ENCODE measurements at places on chromosomes 12 and 14.

DNA sequence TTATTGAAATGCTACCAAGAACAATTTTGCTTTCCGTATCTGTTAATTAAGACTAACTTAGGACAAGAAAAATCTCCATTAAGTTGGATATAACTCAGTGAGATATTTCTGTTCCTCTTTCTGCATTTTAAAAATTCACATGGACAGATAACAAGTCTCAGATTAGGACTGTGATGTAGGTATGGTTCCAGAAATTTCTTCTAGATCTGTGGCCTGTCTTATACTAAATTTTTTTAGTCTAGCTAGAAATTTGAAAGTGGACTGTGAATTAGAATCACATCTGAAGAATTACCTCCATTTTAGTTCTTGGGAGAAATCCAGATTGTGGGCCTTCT is 41.6 kb downstream of the USP15 start:
- no peak for DNase-seq

- no peak for DNase-seq
Observed at GRCh38 chr14:92143309-92143708, 21.5 kb downstream of the CPSF2 start.

DNA sequence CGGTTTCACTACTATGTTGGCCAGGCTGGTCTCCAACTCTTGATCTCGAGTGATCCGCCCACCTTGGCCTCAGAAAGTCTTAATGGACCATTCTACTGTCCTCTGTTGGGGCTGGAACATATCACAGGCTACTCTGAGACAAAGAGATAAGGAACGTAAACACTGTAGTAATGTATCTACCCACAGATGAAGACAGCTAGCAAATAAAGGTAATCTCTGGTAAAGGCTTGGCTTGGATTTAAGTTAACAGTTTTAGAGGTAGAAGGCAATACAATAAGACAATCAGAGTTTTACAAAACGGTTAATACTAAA is 44.6 kb upstream of the ISM2 start:
- no peak for DNase-seq

- DNase-seq: no peak
Observed at GRCh38 chr12:131093971-131094830, 140.5 kb downstream of the ADGRD1 start.

GRCh38 chr14:96461950-96462798 is 40.0 kb upstream of the PAPOLA start:
- no peak for DNase-seq

- no peak for DNase-seq
Observed at GRCh38 chr14:80946797-80947196, 5.3 kb upstream of the CEP128 start.

- DNase-seq: no peak
Observed at GRCh38 chr14:50920482-50921230, 23.6 kb downstream of the PYGL start.

GRCh38 chr14:53306267-53306721 is 153.2 kb upstream of the DDHD1 start:
- DNase-seq: peak; percentile 18

DNA sequence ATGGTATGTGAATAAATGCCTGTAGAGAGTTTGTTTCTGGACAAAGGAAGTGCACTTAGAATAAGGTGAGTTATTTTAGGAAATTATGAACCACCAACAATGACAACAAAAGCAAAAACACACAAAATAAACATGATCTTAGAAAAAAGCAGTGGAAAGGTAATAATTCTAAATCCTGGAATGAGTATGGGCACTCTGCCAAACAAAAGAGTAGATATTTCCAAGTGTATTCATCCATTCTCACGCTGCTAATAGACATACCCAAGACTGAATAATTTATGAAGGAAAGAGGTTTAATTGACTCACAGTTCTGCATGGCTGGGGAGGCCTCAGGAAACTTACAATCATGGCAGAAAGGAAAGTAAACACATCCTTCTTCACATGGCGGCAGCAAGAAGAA is 269.3 kb upstream of the NPAS3 start:
- no peak for DNase-seq

- no peak for DNase-seq
Observed at GRCh38 chr12:75578546-75578945, 67.1 kb upstream of the KRR1 start.

- DNase-seq: no peak
Observed at GRCh38 chr12:2651068-2651965, 143.5 kb upstream of the FKBP4 start.

GRCh38 chr12:53965281-53966084 is 7.4 kb upstream of the HOXC11 start:
- DNase-seq: no peak

DNA sequence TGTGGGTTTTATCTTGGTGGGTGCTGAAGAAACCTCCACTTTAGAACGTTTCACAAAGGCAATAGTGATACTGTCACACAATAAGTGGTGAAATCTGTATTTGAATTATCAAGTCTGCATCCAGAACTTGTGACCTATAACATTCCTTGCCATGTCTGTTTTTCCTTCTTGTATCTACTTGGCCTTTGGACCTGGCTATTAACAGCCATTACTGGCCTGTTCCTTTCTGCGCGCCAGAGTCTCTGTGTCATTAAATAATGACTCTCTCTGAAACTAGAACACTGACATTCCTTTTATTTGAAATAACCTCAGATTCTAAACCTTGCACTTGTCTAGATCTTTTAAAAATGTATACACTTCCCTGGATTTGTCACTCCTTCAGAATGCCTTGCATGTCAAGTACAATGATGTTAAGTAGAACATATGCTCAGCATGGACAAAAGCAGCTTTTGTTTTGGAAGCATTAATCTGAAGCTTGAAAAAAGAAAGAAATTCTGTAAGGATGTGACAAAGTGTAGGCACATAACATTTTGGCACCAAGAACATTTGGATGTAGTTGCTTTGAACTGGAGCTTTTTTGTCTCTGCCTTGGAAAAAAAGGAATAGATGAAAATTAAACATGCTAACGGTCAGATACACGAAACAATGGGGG is 95.5 kb upstream of the RPL10L start:
- no peak for DNase-seq

DNA sequence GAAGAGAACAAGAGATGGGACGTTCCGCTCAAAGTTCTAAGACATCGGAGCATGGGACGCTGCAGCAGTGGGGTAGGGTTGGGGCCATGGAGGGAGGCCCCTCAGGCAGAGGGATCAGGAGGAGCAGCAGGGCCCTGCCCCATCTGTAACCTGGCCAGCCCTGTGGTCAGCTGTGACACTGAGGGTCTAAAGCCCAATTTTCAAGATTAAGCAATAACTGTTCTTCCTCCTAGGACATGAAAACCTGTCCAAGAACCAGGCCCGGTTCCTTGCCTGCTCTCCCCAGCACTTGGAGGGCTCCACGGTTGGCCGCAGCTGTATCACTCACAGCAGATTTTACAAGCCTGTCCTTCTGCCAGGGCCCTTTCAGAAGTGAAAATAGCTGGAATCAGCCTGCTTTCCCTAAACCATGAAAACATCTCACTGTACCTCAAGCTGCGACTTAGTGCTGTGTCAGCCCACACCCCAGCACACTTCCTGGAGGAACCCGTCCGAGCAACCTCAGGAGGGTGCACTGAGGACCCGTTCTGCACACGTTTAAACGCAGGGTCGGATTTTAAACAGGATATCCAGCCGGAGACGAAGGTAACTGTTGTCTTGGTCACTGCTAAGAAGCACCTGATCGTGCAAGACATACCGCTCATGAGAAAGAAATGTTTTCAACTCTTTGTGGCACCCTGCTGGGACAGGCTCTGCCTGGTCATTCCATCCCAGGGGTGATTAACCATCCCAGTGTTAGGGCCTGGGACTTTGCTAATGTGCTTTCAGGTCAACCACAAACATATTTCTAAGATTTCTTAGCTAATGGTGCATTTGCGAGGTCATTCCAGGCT is 201.9 kb upstream of the DIO3 start:
- DNase-seq: peak; percentile 3

DNA sequence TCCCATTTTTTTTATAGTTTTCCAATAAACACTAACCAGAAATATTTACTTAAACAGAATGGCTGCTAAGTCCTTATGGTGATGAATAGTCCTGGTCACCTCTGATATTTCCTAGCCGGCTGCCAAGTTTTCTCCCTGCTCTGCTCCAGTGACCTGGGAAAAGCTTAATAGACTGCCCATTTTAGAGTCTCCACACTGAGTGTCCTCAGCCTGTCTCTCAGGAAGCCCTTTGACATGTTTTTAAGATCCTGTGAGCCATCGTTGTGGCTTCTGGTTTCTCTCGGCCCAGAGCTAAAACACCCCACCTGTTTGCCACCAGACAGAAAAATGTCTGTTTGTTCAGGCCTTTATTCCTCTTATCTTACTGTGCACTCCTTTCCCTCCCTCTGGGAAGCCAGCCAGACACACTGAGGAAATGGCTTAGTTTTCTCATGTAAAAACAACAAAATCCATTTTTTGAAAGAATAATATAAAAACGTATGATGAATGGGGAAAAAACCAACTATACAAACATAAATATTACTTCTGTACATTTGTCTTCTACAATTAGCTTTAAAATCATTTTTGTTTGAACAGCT is 25.4 kb upstream of the ALDH2 start:
- DNase-seq: no peak

DNA sequence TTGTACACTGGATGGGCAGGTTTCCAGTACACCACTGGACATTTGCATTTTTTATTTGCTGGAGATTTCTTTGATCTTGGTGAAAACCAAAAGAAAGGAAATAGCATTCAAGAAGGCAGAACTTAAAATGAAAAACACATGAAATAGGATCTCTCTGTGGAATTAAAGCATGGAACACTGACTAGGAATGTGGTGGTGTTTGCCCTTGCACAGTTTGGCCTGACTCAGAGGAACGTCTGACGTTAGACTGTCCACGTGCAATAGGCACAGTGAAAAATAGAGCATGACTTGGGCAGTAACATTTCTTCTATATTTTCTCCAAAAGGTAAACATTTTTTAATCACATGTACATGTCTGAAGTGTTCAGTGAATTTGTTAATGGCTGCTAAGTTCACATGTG is 474.1 kb upstream of the PRICKLE1 start:
- no peak for DNase-seq

DNA sequence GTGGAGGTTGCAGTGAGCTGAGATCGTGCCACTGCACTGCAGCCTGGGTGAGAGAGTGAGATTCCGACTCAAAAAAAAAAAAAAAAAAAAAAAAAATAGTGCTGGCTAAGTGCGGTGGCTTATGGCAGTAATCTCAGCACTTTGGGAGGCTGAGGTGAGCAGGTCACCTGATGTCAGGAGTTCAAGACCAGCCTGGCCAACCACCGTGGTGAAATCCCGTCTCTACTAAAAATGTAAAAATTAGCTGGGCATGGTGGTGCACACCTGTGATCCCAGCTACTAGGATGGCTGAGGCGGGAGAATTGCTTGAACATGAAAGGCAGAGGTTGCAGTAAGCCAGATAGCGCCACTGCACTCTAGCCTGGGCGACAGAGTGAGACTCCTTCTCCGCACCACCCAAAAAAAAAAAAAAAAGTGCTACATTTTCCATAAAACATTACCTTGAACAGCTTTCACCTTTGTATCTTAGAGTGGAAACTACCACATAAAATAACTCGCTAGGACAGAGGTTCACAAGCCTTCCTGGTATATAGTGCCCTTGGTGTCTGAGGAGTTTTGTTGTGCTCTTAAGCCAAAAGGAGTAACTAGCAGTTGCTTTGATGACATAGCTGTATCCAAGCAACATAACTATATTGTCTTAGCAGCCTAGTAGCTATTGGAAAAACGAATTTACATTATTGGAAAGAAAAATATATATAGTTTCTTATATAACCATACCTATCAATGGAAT is 11.1 kb downstream of the PTGES3 start:
- no peak for DNase-seq

- DNase-seq: no peak
Observed at GRCh38 chr12:120720234-120720986, 5.2 kb upstream of the ACADS start.

DNA sequence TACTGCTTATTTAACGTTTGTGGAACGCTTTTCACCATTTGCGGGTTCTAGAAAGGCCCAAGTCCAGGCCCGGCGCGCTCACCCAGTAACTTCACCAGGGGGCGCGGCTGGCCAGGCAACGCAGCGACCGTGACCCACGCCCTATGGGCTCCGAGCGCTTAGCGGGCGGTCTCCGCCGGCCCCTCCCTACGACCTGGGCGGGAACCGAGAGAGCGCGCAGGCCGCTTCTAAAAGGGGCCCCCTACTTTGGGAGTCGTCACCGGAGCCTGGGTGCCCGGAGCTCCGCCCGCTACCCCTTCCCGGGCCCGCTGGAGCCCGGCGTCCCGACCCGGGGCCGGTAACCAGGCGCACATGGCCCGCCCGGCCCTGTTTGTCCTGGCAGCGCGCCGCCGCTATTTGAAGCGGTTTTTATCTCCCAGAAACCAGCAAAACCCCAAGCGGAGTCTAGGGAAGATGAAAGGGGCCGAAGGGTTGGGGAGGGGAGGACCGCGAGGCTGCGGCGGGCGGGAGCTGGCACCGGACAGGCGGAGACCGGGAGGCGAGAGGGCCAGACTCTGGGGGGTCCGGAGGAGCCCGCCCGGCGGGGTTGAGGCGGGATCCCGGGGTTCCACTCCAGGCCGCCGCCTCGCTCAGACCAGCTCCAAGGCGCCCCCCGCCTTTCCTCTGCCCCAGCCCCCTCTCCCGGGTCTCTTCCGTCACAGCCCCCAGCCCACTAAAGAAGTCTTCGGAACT is 3.5 kb upstream of the AAAS start:
- DNase-seq: peak; percentile 56

GRCh38 chr14:99718811-99719192 is 34.7 kb downstream of the CYP46A1 start:
- DNase-seq: no peak

DNA sequence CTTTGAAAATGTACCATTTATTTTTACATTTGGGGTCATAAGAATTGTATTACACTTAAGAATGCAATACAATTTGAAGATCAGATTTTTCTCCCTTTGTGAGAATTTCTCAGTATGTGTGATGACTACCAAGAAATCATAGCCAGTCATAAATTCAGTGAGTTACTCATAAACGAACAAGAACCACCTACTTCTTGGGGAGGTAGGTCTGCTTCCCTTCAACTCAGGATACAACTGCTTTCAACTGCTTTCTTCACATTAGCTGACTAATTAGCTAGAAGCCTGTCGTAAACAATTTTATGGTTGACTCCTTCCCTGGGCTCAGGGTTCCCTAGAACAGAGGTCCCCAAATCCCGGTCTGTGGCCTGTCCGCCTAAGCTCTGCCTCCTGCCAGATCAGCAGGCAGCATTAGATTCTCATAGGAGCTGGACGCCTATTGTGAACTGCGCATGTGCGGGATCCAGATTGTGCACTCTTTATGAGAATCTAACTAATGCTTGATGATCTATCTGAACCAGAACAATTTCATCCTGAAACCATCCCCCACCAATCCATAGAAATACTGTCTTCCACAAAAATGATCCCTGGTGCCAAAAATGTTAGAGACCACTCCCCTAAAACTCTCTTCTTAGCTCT is 3.7 kb downstream of the ANG start:
- no peak for DNase-seq

- DNase-seq: no peak
Observed at GRCh38 chr12:47264951-47265350, 185.2 kb upstream of the AMIGO2 start.

GRCh38 chr12:47730341-47730744 is 5.1 kb upstream of the ENDOU start:
- DNase-seq: peak; percentile 77

DNA sequence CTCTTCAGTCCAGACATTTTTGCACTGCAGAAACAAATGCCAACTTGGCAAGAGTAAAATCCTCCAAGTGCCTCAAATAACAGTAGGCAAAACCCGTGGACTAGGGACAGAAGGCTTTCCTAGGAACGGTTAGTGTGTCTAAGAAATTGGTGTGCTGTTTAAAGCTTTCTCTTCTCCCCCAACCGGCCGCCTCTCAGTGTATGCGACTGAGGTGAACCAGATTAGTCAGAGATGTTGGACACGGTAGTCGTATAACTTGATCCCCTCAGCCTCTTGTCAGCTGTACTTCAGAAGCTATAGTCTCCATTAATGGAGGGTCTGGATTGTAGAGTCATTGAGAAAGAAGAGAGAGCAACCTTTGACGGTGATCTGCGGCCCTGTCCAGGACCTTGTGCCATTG is 21.7 kb downstream of the PPFIBP1 start:
- DNase-seq: no peak
